ENCODE measurements at places on chromosomes 3 and 15.

- no peak for DNase-seq
These were observed 36.4 kb upstream of the ATP2C1 start for GRCh38 chr3:130857336-130858026.

DNA sequence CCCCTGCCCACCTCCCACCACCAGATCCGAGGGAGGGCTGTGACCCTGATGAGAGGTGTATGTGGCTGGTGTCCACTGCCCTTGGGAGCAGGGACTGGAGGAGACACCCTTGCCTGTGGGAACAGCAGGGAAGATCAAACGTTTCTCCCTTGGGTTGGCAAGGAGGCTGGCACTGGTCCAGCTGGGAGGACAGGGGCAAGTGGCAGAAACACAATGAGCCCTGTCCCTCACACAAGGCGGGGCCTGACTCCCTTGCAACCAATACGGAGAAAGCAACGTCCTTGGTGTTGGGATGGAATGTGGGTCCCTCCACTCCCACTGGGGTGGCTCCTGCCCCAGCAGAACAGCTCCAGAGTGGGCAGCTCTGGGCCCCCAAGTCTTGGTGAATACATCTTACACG lies 5.2 kb downstream of the HYAL2 start:
- no peak for DNase-seq

GRCh38 chr3:55144015-55144673 lies 216.3 kb upstream of the LRTM1 start:
- no peak for DNase-seq

- DNase-seq, result no peak
These were observed 180.4 kb upstream of the STT3B start for GRCh38 chr3:31352331-31352730.

DNA sequence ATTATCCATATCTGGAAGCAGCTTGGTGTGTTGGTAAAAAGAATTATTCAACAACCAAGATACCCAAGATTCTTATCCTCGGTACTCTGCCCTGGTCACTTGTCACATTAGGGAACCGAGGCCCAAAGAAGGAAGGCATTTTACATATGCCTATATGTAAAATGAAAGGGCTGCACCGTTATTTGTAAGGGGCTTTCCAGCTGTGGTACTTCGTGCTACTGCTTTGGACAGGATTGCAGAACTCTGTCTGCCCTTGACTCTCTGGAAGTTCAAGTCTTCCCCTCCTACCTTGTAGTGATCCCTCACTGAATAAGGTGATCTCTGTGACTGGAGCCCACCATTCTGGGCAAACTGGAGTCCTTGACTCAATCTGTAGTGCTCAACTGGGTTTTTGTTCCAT lies 198.9 kb upstream of the TOPAZ1 start:
- no peak for DNase-seq

DNA sequence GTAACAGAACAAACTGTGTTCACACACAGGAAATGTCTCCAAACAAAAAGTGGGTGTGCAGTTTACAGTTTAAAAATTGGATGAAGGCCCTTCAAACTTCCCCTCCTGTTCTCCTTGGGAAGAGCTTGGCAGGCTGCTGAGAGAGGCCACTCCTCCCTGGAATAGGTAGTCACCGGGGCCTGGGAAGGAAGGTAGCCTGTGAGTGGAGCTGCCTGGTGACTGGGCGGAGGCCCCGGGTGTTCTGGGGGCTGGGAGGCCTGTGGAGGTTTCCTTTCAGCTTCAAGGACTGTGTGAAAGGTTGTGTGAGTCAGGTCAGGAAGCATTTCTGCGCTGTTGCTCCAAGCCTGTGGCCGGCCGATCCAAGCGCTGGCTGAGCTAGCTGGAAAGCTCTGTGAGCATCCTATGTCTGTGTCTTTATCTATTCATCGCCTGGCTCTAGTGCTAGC lies 14.1 kb downstream of the SLCO3A1 start:
- DNase-seq, result no peak

GRCh38 chr3:27484015-27484844 lies at the start of gene SLC4A7:
TSS of gene SLC4A7 (minus strand) at chr3:27484384. CDS start at chr3:27484126, 258 bp downstream.
- peak; percentile 92 for DNase-seq

GRCh38 chr15:82100111-82100929 lies 54.5 kb upstream of the MEX3B start:
- DNase-seq, result no peak

GRCh38 chr15:63503739-63504246 lies 600 bp upstream of the USP3 start:
- DNase-seq, result peak; percentile 69

DNA sequence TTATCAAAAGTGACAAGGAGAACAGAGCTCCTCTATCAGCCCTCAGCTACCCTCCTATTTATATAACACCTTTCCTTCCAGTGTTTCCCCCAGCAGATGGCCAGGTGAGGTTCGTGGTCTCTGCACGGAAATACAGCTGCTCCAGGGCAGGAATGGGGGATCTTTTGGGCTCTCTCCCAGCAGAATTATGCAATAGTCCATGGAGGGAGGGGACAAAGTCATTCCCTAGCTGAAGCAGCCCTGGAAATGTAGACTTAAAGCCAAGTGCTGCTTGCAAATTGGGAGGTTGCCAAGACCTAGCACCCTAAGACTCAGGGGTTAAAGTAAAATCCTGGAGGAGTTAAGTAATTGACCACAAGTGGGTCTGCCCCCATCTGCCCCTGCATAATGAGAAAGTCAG lies 256.3 kb downstream of the LRTM1 start:
- DNase-seq, result no peak

DNA sequence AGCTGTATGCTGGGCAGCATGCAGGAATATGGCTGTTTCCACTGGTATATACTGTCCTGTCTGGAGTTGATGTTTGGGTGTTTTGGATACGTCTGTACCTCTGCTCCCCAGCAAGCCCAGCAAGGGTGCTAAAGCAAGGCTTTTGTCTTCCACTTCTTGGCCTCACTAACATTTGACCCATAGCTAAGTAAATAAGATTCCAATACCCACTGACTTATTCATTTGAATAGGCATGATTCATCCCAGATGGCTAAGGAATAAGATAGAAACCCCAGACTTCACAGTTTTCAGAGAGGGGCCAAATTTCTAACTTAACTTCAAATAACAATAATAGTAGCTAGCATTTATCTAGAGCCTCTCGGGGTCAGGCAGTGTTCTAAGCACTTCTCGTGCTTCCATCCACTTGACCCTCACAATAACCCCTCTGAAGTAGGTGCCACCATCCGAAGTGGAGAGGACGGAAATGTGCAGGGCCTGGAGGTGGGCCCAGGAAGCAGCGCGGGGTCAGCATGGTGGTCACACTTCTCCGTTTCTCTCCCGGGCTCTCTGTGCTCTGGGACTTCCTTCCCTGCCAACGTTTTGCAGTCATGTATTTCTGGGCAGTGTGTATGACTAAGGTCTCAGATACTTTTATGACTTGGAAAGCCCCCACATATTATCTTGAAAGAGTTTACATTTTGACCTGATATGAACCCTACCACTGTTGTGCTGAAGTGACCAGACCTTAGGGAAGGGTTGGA lies 39.3 kb downstream of the LRRK1 start:
- DNase-seq, result no peak

- DNase-seq, result no peak
These were observed 104.9 kb upstream of the ZBED2 start for GRCh38 chr3:111700054-111700453.

DNA sequence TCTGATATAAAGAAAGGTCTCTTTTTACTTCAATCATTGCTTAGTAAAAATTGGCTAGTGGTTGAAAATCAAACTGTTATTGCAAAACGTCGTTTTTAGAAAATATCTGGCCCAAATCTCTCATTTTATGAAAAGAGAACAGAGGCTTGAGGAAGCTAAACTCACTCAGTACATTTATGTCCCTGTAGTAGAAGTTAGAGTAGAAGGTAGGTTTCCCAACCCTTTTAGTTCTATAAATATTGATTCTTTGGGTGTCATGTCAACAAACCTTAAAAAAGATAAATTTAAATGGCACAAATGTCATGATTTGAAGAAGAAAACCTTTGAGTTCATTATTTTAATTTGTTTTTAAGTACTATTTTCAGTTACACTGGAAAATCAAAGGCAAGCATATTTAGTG lies 722.3 kb upstream of the NECTIN3 start:
- no peak for DNase-seq

All from NCI-H146 (cell line).